ENCODE measurements at places on chromosomes 7 and 10.
A peak's percentile ranks its signal among the peaks of the same experiment; 100 is the strongest.

GRCh38 chr7:87474533-87475358, 734 bp downstream of the ABCB4 start:
- no peak for DNase-seq

DNA sequence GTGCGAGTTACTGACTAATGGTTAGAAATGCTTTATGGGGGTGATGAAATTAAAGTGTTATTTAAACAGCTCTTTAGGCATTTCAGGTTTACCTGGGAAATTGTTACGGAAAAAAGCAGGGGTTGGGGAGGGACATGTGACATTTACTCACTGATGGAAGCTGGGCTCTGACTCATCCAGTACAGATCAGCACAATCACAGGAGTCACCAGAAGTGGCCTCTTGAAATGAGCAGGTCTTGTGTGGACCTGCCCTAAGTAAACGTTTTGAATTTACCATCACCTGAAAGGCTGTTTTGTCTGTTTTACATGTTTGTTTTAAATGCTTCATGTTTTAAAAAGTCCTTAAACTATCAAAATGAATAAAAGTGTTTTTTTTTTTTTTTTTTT, 2.3 kb downstream of the GLRX3 start:
- no peak for DNase-seq

GRCh38 chr7:90425376-90425775, 22.1 kb downstream of the CLDN12 start:
- DNase-seq, result no peak

DNA sequence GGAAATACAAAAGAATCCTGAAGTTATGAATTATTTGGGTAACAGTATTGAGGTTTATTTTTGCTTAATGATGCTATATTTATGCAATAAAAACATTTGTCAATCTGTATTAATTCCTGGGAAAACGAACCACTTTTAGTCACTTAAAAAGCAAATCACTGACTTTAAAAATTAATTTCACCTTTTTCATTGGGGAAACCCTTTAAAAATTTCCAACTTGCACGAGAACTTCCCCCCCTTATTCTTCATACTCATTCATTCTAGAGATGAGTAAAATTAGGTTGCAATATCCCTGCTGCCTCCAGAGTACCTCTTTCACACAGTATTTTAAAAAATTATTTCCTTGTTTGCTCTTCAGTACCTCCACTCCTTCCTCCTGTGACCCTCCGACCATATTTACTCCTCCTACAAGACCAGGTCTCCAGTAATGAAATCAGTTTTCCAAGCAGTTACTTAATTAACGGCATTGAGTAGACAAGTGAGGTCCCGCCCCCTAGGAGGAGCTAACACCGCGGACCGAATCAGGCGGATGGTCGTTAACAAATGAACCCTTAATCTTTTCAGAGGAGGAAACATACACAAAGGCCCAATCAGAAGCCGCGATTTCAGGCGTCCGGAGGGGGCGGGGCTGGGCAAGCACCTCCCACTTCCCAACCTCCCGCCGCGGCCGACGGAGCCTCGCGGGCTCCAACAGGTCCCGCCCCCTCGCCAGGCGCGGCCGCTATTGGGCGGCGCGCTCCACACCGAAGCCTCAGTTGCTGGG, 465 bp upstream of the TRIM24 start:
- peak; percentile 92 for DNase-seq

- DNase-seq, result no peak
Measured at GRCh38 chr10:53886325-53887300, 914.4 kb downstream of the PCDH15 start.

DNA sequence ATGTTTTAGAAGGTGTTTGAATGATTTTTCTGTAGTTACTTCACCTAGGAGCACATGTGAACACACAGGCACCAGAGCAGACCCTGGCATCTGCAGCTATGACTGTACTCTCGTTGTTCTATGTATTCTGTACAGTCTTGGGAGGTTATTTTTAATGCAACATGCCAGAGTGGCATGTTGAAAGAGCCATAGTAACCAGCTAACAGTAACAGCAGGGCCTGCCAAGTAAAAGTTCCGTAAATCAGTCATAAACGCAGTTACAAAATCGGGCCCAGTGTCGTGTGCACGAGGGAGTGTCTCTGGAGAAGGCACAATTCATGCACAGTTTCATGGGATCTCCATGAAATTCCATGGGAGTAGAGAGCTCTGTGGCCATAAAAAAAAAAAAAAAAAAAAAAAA, 108.3 kb upstream of the CDK6 start:
- no peak for DNase-seq

GRCh38 chr10:106780632-106781031, 383.9 kb downstream of the SORCS1 start:
- no peak for DNase-seq

DNA sequence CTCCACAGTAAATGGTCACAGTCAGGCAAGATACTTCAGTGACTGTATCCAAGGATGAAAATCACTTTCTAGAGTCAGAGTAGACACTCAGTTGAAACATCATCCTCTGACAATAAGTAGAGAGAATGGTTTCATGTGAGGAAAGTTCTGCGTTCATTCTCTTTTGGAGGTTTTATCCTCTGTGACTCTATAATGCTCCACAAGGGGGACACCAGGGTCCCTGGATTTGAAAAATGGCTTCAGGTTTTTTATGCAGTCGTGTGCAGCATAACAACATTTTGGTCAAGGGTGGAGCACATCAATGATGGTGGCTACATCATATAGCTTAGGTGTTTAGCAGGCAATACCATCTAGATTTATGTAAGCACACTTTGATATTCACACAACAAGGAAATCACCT, 40.4 kb downstream of the TMEM168 start:
- DNase-seq, result no peak

- no peak for DNase-seq
Measured at GRCh38 chr10:102674566-102674965, 30.3 kb downstream of the TRIM8 start.

- DNase-seq, result no peak
Measured at GRCh38 chr10:76205361-76205760, 773.9 kb downstream of the LRMDA start.
